ENCODE measurements at places on chromosomes 12 and 14.

GRCh38 chr14:68953196-68953555, 25.9 kb downstream of the ACTN1 start:
- DNase-seq, result no peak

- no peak for DNase-seq
These were observed 237.2 kb downstream of the EMP1 start for GRCh38 chr12:13433768-13434167.

DNA sequence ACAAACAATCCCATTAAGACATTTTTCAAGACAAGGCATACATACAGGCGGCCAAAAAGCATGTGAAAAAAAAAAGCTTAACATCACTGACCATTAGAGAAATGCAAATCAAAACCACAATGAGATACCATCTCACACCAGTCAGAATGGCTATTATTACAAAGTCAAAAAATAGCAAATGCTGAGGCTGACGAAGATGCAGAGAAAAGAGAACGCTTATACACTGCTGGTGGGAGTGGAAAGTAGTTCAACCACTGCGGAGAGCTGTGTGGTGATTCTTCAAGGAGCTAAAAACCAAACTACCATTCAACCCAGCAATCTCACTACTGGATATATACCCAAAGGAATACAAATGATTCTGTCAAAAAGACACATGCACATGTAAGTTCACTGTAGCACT, 216.7 kb downstream of the FOXG1 start:
- DNase-seq, result no peak

DNA sequence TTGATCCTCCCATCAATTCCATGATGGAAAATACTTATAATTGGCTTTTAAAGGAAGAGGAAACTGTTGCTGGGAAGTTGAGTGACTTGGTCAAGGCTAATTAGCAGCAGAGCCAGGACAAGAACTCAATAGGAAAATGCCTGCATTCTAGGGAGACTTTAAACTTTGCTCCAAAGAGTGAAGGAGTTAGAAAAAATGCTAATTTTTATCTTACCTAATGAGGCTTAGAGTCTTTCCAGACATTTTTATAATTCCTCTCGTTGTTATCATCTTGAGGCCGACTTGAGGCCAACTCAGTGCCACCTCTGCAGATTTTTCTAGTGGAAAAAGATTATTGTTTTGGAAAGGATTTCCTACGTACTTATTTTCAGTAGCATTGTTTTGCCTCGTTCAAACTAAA, 344.6 kb downstream of the ETNK1 start:
- no peak for DNase-seq

GRCh38 chr14:23056145-23056955, 970 bp downstream of the CDH24 start:
- peak; percentile 77 for DNase-seq

DNA sequence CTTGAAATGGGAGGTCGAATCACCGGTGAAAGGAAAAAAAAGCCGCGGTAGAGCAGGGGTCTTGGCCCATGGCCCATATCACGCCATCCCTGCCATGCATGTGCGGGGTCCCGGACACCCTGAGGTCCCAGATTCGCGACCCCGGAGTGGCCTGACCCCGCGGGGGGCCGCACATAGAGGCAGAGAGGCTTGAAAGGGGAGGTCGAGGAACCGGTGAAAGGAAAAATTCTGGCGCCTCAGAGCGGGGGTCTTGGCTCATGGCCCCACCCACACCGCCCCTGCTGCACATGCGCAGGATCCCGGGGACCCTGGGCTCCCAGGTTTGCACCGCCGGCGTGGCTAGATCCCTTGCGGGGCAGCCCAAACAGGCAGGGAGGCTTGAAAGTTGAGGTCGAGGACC, 319.8 kb downstream of the ALG10 start:
- no peak for DNase-seq

- DNase-seq, result no peak
These were observed 100.3 kb downstream of the GTF2A1 start for GRCh38 chr14:81120501-81120900.

GRCh38 chr12:32063796-32064195, 42.9 kb upstream of the BICD1 start:
- DNase-seq, result no peak

GRCh38 chr14:76546426-76547221, 170.7 kb downstream of the ESRRB start:
- DNase-seq, result peak; percentile 12

GRCh38 chr12:50024805-50025186, 498 bp downstream of the RACGAP1 start:
- no peak for DNase-seq
